ENCODE measurements at places on chromosomes 4 and X.
A peak's percentile ranks its signal among the peaks of the same experiment; 100 is the strongest.

GRCh38 chr4:173301518-173302201 lies 32.5 kb downstream of the HMGB2 start:
- DNase-seq, result no peak

DNA sequence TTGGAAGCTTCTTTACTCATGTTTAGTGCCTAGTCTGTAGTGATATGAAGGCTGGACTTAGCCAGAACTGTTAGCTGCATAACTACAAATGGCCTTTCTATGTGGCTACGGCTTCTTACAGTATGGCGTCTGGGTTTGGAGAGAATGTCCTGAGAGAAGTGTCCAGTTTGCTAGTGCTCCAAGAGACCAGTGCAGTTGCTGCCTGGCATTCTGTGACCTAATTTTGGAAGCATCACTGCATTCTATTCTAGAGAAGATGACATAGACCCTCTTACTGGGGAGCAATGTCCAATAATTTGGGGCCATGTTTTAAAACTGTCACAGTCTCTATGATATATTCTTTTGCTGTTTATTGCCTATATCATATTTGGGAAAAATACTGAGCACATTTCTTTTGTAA lies 74.2 kb downstream of the STAG2 start:
- DNase-seq, result no peak

DNA sequence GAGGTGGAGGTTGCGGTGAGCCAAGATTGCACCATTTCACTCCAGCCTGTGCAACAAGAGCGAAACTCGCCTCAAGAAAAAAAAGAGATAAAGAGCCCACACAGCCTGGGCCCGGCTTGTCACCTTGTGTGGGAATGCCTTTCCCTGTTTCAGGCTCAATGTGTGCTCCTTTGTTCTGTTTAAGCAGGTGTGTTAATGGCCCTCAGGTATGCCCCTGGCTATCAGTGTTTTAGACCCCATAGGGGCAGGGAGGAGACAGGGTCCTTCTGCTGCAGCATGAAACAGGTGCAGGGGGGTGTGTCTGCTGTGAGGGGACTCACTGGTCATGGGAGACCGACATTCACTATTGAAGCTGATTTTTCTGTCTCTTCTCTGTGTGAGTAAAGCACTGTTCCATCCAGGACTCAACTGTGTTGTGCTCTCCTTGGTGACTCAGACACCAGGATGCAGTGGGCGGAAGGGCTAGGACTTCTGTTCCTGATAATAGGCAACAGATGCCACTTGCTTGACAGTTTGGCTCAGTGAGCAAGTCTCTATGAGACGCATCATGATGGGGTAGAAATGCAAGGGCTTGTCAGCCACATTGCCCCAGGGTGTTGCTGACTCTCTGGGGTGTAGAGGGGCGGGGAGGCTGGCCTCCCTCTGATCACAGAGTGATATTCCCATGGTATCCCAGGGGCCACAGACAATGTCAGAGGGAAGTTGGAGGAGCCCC lies 15.6 kb upstream of the LAP3 start:
- no peak for DNase-seq

GRCh38 chrX:18769812-18770573 lies 62.5 kb downstream of the PPEF1 start:
- DNase-seq, result no peak

DNA sequence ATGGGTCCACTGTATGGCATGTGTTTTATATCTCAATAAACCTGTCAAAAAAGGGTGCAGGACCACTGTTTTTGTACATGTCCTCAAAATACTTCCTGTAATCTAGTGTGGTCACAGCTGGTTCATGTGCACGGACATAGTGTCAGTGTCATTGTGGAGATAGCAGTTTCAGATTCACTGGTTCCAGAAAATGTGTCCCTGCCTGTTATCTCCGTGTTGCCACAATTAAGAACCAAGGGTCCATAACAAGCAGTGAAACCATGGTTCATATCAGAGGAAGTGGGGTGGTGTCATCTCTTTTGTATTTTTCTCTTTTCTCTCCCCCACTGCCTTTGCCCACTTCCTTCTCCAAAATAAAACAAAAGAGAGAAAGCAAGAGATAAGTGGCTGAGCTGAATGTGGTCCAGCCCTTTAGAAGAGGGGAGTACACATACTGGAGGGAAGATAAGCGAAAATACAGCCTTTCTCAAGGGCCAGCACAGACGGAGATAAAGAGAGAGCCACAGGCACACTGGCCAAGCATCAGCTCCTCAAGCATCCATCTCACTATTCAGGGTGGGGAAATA lies 51.2 kb downstream of the TBL1X start:
- no peak for DNase-seq

DNA sequence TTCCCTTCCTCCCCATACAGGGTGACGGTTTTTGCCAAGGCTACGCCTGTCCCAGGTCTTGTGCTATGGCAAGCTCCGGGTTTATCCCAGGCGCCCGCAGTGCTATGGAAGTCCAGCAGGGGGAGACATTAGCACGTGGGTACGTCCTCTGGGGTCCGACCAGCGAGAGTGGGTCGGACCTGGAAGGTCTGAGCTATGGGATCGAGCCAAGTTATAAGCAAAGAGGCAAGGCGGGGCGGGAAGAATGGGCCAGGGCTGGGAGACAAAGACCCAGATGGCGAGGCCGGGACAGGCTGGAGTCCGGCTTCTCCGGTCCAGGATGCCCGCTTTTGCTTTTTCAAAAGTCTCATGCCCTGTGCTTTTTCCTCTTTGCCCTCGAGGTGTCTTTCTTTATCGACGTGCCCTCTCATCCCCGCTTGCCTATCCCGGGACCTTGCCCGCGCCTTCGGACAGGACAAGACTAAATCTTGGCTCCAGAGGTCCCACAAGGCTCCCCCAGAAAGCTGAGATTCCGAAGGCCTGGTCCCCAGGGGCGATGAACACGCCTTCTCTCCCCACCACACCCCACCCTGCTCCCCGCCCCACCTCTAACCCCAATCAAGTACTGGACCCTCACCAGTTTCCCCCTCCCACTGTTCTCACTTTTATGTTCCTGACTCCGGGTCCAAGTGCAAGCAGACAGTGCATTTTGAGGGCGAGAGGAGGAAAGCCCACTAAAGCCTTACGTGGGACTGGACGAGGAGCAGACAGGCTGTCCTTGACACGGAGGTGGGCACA lies 785 bp upstream of the EFNB1 start:
- DNase-seq, result peak; percentile 89

DNA sequence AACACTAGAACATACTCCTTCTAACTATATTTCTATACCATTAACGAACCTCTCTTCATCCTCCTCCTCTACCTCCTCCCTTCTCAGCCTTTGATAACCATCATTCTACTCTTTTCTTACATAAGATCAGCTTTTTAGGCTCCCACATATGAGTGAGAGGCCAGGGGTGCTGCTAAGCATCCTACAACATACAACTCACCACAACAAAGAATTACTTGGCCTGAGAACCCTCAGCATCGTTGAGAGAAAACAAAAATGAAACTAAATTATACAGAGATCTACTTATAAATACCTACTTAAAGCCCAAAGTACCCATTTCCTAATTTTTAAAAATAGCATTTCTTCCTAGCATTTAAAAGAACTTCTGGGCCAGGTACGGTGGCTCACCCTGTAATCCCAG lies 77.7 kb downstream of the CC2D2A start:
- no peak for DNase-seq

- DNase-seq, result no peak
Observed at GRCh38 chrX:43002526-43003203, 224.7 kb upstream of the PPP1R2C start.

- no peak for DNase-seq
Observed at GRCh38 chrX:25049357-25049756, 33.6 kb upstream of the ARX start.

DNA sequence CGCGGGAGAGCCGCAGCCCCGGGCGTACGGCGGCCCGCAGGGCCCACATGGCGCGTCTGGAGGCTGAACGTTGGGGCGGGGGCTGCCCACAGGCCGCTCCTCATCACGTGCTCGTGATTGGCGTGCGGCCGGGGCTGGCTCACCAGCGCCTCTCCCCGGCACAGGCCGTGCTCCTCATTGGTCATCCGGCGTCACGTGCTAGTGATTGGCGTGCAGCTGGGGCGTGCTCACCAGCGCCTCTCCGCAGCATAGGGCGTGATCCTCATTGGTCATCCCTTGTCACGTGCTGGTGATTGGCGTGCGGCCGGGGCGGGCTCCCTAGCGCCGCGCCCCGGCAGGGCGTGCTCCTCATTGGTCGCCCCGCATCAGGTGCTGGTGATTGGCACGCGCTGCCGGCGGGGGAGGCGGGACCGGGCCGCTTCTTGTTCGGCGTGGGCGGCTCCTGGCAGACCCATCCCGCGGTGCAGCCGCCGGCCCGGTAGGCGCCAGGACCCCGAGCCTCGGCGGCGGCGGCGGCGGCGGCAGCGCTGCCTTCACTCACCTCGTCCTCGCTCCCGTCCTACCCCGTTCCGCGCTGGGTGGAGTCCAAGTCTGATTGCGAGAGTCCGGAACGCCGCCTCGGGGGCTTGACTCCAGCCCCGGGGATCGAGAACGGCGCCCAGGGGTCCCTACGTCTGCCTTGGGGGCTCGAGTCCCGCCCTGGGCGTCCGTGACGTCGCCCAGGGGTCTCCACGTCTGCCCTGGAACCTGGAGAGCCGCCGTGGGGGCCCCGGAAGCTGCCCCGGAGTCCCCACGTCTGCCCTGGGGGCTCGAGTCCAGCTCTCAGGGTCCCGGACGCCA lies at the start of gene GTPBP6:
GTPBP6 (minus strand) TSS at position 58 of the 840 bp plus-strand sequence; CDS start at position 49, 9 bp downstream.
- DNase-seq, result peak; percentile 97

DNA sequence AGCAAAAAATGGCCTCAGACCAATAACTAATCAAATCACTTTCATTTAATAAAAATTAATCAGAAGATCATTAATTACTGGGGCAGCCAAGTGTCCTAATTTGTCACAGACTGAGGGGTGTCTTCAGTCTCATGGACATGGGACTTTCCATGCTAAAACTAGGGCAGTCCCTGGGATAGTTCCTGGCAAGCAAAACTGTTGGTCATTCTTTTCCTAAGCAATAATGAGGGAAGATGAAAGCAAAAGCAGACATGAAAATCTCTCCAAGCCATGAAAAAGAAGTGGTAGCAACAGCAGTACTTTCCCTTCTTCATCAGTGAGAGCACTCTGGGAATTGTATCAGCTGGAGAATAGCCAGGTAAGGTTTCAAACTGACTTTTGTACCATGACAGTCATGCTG lies 3.7 kb upstream of the ANTXR2 start:
- no peak for DNase-seq

- peak; percentile 59 for DNase-seq
Observed at GRCh38 chr4:153466081-153466948, at the start of gene TMEM131L. TMEM131L (plus strand) TSS chr4:153466360; CDS start chr4:153466398, 38 bp downstream.

GRCh38 chr4:37477126-37477525 lies 209.1 kb downstream of the RELL1 start:
- DNase-seq, result no peak

DNA sequence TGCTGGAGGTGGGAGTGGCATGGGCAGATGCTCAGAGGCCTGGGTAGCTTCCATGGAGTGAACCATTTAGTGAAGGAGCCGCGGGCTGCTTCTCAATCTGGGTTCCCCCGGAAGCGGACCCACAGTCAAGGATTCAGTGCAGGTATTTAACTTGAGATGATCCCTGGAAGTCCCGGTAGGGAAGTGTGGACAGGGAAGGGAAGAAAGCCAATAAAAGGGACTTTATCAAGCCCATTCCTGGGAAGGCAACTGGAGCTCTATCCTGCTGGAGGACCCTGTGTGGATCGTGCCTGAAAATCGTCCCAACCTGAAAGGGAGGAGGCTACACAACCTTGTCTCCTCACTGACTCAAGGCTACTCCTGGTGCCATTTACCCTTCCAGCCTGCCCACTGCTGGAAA lies 76.9 kb downstream of the DHX15 start:
- DNase-seq, result no peak

DNA sequence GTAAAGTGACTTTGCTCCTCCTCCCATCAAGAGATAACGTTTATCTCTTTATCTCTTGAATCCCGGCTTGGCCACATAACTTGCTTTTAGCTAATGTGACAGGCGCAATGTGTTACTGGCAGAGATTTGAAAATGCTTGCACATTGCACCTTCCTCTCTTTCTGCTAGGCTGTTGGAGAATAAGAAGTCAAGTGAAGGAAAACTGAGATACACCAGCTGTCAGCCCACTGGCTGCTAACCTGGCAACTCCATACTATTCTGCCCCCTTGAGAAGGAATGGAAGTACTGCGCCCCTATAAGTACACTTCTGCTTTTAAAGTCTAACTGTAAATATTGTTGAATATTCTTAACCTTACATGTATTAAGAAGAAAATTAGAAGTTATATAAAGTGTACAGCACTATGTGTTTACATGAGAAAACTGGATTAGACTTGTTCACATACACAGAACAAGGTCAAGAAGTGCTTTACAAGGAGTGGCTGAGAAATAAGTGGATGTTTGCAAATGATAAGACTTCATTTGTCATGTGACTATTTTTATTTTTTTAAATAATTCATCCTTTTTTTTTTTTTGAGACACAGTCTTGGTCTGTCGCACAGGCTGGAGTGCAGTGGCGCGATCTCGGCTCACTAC lies 424.5 kb upstream of the CTSO start:
- no peak for DNase-seq

DNA sequence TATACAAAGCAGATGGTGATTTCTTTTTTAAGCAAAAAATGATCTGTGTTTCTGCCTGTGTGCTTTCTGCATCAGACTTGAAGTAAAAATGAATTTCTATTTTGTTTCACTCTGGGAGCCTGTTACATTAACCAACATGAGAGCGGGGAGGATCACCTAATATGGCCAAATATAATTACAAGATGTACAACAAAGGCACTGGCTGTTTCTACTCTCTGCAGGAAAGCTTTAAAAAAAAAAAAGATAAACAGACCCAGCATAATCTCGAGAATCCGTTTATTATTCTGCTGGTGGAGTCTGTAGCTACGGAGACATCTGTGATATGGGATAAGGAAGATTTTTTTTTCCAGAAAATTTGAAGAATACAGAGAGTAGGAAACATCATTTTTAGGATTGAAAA lies 103.6 kb downstream of the COMMD8 start:
- DNase-seq, result no peak

- DNase-seq, result no peak
Observed at GRCh38 chrX:124194901-124195300, 137.6 kb upstream of the TEX13D start.

DNA sequence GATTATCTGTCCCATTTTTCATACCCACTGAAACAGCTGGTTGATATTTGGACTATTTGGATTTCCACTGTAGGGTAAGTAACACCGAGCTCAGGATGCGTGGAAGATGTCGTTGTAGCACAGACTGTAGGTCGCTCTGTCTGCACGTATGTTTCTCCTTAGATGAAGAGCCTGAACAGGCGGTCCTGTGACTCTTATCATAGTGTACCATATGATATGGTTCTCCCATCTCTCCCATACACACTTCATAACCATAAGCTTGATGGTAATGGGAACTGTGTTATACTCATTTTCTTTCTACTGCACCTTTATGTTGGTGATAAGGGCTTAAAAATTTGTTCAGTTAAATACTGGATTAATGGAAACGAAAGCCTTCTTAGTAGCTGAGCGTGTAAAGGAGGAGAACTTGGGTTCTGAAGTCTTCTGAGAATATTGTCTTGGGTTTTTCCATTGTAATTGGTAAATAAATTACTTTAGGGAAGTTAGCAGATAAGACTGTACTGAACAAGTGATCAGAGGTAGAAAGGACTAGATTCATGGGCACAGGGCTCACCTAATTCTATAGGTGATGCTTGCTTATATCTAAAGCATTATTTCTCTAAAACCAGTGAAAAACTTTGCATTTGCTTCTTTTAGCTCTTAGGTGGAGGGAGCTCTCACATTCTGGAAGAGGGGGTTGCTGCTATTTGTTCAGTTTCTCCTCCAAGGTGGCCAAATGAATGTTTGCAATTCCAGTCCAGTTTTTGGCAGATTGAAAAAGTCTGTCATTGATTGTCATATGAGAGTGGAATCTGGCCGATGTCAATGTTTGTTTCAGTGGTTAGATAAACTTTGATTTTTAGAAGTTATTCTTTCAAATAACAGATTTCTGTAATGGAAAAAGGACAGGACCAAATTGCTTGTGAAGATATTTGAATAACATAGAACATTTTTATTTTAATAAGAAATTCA lies 15.8 kb downstream of the SMAD1 start:
- no peak for DNase-seq
